Stimulated activated CD4-positive, alpha-beta T cell treated with anti-CD3 and anti-CD28 coated beads, Interleukin-1b, Interleukin-23, amount 100 ng/mL, for 1 hour (primary cell): ENCODE measurements at places on chromosomes 7 and 10.

DNA sequence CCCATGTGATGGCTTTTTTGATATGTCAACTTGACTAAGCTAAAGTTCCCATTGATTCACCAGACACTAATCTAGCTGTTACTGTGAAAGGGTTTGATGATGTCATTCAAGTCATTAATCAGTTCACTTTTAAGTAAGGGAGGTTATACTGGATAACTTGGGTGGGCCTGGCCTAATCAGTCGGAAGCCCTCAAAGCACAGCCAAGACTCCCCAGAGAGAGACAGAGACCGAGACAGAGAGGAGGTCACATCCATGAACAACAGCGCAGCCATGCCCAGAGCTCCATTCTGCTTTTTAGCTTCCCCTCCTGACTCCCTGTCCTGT is 103.4 kb downstream of the TRIL start:
- no peak for DNase-seq

DNA sequence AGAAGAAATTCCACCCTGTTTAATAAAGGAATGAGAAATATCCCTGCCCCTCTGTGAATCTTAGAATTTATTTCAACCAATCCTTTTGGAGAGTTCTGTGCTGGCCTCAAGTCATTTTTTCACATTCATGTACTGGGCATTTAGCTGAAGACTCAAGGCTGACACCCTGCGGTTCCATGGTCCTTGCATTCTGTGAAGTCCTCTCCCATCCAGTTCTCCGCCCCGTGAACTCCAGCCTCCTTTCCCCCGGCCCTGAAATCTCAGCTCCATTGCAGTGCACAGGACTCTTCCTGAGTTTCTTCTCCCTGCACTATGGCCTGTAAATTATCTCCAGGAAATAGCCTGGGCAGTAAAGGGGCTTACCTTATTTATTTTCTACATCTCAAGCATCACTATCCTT is 183.0 kb upstream of the KCND2 start:
- no peak for DNase-seq

DNA sequence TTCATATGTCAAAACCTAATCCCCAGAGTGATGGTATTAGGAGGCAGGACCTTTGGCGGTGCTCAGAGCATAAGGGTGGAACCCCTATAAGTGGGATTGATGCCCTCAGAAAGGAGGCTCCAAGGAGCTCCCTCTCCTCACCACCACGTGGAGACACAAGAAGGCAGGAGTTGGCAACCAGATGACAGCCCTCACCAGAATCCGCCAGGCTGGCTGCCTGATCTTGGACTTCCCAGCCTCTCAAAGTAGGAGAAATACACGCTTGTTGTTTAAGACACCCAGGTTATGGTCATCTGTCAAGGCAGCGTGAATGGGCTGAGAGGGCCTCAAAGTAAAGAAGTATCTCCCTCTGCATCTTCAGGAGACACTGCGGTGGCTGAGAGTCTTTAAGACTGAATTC is 187.7 kb downstream of the TNS3 start:
- no peak for DNase-seq

- no peak for DNase-seq
Observed at GRCh38 chr10:113743594-113743993, 7.9 kb upstream of the PLEKHS1 start.

GRCh38 chr7:55345292-55345691 is 19.8 kb upstream of the LANCL2 start:
- DNase-seq, result no peak

DNA sequence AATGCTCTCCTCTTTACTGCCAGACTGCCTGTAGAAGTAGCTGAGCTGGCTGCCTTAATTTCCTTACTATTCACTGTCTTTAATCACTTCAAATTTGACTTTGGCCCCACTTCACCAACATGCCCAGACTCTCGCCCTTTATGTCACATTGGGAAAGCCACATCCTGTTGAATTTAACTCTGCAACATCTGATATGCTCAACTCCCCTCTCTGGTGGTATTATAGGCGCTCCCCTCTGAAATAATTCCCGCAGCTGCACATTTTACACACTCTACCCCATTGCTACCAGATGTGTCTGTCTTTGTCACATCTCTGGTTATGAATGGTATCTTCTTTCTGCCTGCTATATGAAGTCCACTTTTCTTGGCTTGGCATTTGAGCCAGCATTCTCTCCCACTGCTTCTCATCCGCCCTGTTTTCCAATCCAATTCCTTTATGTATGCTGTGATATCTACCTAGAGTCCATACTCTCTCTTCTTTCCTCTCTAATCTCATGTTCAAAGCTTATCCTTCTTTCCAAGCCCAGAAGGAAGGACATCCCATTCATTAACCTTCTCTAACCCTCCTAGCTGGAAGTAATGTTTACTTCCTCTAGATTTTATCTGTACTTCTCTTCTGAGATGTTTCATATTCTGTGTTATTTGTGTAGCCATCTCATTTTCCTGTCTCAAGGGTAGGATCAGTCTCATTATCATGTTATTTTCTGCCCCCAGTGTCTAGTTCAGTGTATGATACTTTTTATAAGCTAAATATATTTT is 134.5 kb downstream of the ST7 start:
- DNase-seq, result no peak

- no peak for DNase-seq
Observed at GRCh38 chr10:85080934-85081333, 752.5 kb downstream of the CCSER2 start.

DNA sequence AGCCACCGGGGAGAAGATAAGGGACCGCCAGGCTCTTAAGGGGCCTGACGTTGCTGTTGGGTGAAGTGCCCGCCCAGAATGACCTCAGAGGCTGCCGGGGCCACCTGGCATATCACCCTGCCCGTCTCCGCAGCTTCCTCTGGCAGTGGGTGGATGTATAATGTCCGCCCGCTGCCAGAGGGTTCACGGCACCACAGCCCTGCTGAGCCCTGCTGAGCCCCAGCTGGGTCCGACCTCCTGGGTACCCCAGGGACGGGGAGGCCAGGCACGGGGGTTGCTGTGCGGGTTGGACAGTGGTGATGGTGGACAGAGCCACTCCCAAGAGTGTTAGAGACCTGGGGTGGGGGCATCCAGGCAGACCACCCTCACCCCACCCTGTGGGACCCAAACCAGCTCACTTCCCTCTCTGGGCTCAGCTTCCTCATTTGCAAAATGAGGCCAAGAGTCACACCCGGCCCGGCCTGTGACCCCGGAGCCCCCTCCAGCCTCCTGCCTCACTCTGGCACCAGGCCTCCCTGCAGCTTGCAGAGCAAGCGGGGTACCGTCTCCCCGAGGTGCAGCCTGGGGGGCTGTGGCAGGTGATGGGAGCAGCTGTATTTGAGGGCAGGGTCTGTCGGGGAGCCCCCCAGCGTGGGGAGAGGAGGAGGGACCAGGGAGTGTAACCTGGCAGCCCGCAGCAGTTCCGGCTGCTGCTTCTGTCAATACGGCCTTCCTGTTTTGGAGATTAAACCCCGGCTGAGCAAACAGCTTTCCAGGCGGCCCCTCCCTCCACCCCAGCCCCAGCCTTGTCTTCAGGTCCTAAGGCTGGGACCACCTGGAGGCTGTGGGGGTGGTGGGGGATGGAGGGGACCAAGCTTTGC is 8.4 kb upstream of the LFNG start:
- DNase-seq, result no peak

DNA sequence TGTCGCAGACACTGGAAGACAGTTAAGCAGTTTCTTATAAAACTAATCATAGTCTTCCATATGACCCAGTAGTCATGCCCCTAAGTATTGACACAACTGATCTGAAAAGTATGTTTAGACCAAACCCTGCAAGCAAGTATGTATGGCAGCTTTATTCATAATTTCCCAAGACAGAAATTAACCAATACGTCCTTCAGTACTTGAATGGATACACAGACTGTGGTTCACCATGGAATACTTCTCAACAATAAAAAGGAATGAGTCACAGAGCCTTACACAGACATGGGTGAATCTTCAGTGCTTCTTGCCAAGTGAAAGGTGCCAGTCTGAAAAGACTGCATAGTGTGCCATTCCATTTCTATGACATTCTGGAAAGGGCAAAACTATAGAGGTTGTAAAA is 50.2 kb upstream of the AKR1E2 start:
- DNase-seq, result no peak

DNA sequence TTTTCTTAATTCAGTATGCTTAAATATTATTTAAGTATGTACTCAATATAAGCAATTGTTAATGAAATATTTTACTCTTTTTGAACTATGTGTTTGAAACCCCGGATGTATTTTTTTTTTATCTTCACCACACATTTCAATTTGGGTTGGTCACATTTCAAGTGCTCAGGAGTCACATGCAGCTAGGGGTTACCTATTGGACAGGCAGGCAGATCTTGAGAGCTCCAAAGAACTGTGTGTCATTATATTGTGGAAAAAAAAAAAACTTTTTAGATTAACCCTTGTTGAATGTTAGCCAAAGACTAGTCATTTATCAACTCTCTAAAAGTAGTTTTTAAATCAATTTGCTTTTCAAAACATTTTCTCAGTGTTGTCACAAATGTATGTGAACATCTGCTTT is 37.2 kb downstream of the IKZF1 start:
- no peak for DNase-seq

DNA sequence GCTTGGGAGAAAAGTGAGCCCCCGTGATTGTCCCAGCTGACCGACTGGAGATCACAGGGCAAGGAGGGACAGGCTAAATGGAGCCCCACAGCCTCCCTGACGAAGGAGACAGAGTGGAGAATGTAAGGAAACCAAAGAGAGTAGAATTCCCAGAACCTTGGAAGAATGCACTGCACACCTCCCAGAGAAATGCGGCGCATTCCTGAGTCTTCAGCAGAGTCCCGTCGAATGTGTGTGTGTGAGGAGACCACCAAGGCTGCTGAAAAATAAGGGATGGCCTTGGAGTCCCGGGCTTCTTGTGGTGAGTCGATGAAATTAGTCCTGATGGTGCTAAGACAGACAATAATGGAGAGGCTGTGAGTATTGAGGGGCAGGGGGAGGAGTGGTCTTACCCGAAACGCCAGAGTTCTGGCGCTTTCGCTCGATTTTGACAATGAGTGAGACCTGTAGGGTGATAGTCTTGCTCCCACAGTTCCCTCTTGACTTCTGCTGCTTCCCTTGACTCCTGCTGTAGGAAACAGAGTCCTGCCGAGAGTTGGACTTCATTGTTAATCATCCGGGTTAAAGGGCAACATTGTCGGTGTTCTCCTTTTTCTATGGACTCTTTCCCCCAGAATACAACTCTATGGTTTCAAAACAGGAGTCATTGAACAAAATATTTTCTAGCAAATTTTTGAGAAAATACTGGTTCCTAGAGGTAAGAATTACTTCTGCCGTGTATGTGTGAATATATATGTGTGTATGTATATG is 103.2 kb downstream of the CNNM2 start:
- DNase-seq, result no peak

- DNase-seq, result no peak
Observed at GRCh38 chr7:575425-576366, 56.0 kb upstream of the PDGFA start.

- DNase-seq, result no peak
Observed at GRCh38 chr7:92875173-92875572, 38.8 kb upstream of the CDK6 start.

- no peak for DNase-seq
Observed at GRCh38 chr7:130095812-130096211, 25.5 kb downstream of the KLHDC10 start.

- no peak for DNase-seq
Observed at GRCh38 chr7:25886387-25887240, 265.4 kb upstream of the NFE2L3 start.

DNA sequence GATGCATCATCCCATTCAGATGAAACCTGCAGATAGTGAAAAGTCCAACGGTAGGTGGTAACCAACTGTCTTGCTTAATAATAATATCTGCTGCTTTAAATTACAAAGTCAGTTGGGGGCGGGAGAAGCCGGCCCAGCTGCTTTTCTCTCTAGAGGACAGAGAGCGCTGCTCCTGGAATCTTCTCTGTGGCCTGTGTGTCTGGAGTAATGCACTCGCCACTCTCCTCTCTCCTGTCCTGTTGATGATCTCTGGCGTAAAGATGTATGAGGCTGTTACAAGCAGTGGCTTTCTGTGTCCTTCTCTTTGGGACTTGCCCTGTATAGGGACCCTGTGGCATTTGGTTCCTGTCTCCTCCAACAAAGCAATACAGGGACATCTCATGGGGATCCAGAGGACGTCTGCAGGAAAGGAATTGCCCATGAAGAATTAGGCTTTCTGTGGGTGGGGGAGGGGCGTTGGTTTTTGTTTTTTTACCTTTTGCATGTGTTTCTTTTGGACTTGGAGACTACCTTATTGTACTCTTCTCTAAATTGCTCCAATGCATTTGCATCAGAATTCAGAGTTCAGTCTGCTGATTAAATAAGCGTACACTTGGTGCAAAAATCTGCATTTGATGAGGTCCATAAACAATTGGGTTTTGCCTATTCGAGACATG is 231.6 kb downstream of the CELF2 start:
- DNase-seq, result no peak

DNA sequence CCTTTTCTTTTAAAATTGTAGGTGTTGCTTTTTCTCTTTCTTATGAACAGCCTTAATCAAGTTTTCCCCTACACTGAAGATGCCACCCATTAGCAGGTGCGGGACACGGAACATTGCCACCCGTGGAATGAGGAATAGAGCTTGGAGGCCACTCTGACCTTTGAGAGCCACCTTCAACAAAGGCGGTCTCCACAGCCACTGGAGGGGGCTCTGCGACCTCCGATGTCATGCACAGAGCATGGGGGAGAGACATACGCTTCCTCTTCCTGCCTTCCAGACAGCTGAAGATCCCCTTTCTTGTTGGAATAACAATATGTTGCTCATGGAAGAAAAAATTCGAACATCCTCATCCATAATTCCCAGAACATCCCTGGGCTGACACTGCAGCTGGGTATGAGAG is 39.1 kb downstream of the ADARB2 start:
- no peak for DNase-seq

DNA sequence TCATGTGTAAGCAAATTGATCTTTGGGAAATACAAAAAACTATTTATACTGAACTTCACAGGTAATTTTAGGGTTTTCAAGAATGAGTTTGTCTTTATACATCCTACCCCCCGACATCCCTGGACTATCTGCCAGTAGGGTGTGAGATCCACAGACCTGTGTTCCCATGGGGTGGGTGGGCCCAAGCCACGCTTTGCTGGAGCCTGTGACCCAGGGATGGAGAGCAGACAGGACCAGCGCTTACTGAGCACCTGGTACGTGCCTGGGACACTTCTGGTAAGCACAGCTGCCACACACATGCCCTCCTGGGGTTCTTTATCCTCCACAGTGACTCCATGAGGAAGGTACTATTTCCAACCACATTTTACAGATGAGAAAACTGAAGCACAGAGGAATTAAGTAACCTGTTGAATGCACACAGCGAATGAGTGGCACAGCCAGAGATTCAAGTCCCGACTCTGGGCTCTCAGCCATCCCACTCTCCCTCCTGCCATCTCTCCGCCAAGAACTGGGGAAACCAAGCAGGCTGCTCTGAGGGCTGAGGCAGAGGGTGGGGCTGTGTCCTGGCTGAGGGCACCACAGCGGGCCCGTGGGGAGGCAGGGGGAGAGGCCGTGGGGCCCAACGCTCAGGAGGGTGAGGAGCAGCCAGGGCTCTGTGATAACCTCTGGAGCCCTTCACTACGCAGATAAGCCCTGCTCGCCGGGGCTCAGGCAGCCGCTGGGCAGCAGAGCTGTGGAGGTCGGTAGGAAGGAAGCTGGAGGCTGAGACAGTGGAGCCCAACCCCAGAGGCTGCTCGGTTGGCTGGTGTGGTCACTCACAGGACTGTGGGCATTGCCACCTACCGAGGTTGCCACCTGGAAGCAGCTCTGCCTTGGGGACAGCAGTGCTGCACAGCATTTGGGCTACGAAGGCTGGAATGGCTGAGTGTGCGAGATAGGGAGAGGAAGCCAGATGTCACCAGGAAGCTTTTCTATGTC is 124.2 kb downstream of the ARHGAP22 start:
- DNase-seq, result no peak

- no peak for DNase-seq
Observed at GRCh38 chr7:2460641-2461040, 15.6 kb downstream of the GRIFIN start.

- no peak for DNase-seq
Observed at GRCh38 chr7:158487631-158488151, 99.9 kb downstream of the PTPRN2 start.
